ENCODE measurements at places on chromosomes 7 and 10. TPM values are rescaled to one million over a fixed set of nuclear protein-coding genes. Genes with fewer than 3 reads are reported as not detected.

Gene FAM237B
- total RNA-seq: not detected

Gene FZD1
- 6.4 TPM for total RNA-seq

Gene CDK1
- 248 TPM for total RNA-seq

Gene FGFR2
- 0.19 TPM for total RNA-seq

Gene PRSS37
- not detected for total RNA-seq

Gene ZNF655
- 90.2 TPM for total RNA-seq

Gene EPO
- total RNA-seq: not detected

Gene MRLN
- total RNA-seq: not detected

Gene CALML3
- total RNA-seq: not detected

- no peak for DNase-seq
These were observed 288.3 kb upstream of the MKLN1 start for GRCh38 chr7:131039355-131039762.

- no peak for DNase-seq
These were observed 8.3 kb downstream of the NOD1 start for GRCh38 chr7:30470163-30470770.

DNA sequence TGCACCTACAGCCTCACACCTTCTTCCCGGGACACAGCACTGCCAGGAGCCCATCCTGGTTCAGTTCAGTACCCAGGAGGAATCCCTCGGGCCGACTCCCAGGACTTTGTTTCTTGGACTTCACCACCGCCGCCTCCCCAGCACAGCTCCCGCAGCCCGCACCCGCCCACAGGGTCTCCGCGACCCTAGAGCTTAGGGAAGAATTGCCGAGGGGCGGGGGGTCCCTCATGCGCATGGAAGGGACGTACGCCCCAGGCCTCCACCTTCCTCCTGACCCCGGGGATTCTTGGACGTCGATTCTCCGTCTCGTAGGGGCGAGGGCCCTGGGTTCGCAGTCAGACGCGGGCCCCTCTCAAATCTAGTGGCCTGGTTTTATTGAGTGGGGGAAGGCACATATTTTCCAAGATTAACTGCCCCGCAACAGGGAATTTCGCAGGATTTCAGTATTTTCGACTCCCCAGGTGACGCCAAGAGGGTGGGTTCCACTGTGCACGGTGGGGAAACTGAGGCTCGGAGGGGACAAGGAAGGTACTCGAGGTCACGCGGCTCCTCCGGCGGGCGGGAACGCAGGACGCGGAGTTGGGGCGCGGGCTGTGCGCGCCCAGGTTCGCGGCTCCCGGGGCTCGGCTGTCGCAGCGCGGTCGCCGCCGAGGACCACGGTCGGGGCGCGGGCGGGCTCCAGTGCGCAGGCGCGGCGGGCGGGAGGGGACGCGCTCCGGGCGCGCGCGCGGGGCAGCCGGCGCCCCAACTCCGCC is at the start of gene ADCY1:
ADCY1 (plus strand) TSS at position 708 of the 755 bp plus-strand sequence. CDS start 176 bp downstream, outside the sequence.
- DNase-seq: no peak

DNA sequence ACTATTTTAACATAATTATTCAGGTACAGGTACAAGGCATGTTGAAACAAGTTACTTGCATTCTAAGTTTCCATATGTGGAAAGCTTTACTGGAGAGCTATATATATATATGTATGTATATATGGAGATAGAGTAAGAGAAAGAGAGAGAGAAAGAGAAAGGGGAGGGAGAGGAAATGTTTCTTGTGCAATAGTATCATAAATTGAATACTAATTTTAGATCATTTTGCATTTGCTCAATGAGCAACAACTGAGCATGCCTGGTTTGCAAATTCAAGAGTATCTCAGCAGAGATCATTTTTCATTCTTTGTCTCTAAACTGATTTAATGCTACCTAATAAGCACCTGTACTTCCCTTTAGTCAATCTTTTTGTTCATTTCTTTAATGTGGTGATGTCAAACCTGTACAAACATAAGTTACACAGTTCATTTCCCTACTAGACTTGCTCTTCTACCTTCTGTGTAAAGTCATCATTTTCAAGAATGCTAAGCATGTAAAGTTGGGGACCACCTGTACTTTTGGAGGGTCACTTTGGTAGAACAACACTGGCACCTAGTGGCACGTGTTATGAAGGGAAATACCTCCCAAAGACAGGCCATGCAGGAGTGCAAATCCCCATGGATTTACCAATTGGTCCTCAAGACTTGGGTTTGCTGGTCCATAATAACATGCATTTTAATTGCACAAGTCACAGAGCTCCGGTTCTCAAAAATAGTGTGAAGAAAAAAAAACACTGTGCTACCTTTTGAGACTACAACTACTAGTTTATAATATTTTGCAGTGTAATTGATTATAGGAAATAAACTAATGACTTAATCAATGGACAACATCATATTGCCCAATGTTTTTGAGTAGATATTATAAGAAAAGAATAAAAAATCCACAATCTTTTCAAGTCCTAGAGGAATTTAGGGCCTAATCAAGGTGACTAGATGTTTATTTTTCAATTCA is 431.2 kb upstream of the IGFBP3 start:
- DNase-seq: peak; percentile 74

DNA sequence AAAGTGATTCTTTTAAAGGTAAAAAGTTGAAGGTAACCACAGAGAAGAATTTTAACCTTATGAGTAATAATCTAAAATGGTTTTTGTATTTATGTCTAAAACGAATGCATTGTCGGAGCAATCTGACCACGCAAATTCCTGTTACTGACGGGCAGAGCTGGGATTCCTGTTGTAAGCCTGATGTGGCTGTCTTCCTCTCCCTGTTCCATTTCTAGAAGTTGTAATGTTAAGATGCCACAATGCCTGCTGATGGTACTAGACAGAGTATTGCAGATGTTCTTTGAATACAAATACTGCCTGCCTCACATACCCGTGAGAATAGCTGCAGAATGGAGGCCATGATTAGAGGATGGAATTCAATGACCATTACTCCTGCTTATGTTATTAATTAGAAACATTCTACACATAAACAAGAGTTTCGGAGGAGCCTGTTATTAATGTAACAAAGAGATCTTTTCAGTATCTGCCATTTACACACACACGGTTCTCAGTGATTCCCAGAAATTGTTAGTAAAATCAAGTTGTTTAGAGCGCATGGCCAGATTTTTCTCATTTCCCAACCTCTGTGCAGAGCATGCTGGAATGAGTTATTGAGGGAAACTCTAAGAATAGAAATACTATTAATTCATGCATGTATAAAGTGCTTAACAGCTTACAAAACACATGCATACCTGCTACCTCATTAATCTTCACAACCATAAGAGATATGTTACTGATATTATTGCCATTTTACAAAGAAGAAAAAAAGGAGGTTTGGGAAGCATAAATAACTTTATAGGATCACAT is 196.8 kb downstream of the PTN start:
- DNase-seq: peak; percentile 75

DNA sequence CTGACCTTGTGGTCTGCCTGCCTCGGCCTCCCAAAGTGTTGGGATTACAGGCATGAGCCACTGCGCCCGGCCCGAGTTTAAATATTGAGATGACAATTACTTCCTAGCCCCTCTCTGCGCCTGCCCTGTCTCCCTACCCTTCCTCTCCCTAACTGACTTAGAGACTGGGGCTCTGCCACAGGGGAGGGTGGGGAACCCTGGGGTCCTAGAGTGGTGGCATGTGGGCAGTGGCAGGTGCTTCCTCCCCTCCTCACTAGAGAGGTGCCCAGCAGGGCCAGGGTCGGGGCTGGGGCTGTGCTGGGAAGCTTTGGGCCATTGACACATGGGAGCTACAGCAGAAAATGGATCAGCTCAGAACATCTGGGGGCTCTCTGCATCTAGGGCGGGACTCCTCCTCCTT is 7.0 kb upstream of the ACHE start:
- DNase-seq: no peak

DNA sequence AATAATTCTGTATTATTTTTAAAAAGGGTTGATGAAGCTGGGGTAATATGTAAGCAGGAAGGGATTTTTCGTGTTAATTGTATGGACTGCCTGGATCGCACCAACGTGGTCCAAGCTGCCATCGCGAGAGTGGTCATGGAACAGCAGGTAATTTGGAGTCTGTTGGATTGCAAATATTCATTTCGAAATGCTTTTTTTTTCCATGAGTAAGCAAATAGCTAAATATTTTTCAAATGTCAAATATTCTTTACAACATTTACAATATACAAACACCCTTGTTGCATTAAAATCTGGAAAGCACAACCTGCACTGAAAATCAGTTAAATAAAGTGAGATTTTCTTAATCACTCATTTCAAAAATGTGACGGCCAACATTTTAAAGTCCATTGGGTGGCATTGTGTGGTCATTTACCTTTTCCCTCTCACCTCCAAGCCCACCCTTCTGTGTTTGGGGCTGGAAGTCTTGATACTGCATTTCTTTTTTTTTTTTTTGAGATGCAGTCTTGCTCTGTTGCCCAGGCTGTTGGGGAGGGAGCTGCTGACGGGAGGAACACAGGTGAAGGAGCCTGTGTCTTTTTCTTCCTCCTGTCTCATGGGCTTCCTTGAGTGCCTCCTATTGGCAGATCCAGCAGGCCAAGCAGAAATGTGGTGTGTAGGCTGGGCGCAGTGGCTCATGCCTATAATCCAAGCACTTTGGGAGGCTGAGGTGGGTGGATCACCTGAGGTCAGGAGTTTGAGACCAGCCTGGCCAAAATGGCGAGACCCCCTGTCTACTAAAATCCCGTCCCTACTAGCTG is 66.1 kb downstream of the MCMBP start:
- DNase-seq: no peak

DNA sequence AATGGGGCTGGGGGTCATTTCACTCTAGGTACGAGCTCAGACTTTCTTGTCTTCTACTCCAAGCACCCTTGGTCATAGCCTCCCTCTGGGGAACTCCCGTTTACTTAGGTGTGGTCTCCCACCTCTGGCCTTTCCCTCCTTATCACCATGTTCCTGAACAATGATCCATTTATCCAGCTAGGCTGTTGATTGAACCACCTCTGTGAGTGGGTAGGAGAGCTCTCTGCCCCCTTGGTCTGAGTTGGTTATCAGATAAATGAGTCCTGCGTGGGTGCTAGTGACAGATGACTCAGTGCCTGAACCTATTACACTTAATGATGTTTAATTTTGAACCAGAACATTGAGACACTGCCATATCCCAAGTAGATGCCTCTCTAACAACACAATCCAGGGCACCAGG is 9.4 kb downstream of the BLNK start:
- DNase-seq: no peak

- DNase-seq: no peak
These were observed 5.1 kb downstream of the FZD8 start for GRCh38 chr10:35636956-35637355.

- no peak for DNase-seq
These were observed 2.6 kb upstream of the CYP26A1 start for GRCh38 chr10:93071177-93071472.

- DNase-seq: no peak
These were observed 198.5 kb upstream of the NEBL start for GRCh38 chr10:21095494-21096055.

DNA sequence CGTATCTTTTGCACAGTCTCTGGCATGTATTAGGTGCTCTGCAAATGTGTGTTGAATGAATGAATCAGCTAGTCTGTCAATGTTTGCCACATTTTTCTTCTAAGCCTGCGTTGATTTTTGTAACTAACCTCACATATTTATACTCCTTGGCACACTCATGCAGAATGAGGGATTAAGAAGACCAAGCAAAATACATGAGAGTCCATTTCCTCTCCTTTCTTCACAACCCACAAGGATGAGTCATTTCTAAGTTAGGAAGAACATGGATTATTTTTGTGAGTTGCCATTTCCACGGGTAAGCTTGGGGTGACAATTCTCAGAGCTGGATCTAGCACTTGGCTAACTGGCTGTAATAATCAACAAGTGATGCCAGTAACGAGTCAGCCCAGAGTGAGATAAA is 158.8 kb downstream of the TWIST1 start:
- DNase-seq: peak; percentile 51

DNA sequence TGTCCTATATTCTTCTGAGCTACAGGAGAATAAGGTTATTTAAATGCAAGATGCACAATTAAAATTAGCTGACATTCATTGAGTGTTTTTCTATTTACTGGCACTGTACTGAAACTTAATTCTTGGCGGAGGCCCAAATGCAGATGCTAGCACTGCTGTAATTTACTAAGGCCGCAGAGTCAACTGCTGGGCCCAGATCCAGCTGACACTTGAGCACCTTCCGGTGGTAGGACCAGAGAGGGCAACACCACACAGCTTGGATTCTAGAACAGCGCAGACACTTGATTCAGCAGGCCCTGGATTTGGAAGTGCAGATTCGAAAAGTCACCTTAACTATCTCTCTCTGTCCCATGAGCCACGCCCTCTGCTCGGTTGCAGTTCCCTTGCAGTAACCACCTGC is 228.6 kb upstream of the TMEM72 start:
- no peak for DNase-seq

- no peak for DNase-seq
These were observed 24.1 kb upstream of the ANKRD30A start for GRCh38 chr10:37101261-37101660.

- peak; percentile 39 for DNase-seq
These were observed 305.3 kb upstream of the NFE2L3 start for GRCh38 chr7:25846722-25847121.

- peak; percentile 85 for DNase-seq
These were observed 78.4 kb downstream of the CYP26A1 start for GRCh38 chr10:93152136-93152535.

Data from A172 (cell line).